ENCODE measurements at places on chromosomes 6 and 20. TPM values are rescaled to one million over a fixed set of nuclear protein-coding genes. Genes with fewer than 3 reads are reported as not detected.

Gene SOX18
- 2.8 TPM for total RNA-seq

Gene HLA-DRB1
- total RNA-seq = not detected

Gene KCNK17
- total RNA-seq = not detected

Gene TLDC2
- not detected for total RNA-seq

Gene ZC2HC1B
- not detected for total RNA-seq

Gene KHDC1
- total RNA-seq = 3.5 TPM

Gene GLP1R
- not detected for total RNA-seq

Gene MTFR2
- 13.6 TPM for total RNA-seq

Gene CASP8AP2
- total RNA-seq = 6.3 TPM

Gene SLC35B2
- total RNA-seq = 66.1 TPM

Gene SLC17A3
- 0.93 TPM for total RNA-seq

Gene RPS6KA2
- total RNA-seq = 0.07 TPM

Gene COX4I2
- not detected for total RNA-seq

Gene TCF15
- total RNA-seq = not detected

Gene EYA2
- 3.0 TPM for total RNA-seq

Gene RALY
- total RNA-seq = 152 TPM

Gene LINC00237
- total RNA-seq = not detected

Gene KIF25
- not detected for total RNA-seq

Gene PNLDC1
- total RNA-seq = not detected

Gene SLC35F1
- total RNA-seq = not detected

Gene LY6G6C
- total RNA-seq = not detected

Gene FOXQ1
- total RNA-seq = 3.5 TPM

Gene TMEM244
- total RNA-seq = not detected

Gene PRPH2
- total RNA-seq = not detected

Gene ZNF292
- total RNA-seq = 3.2 TPM
